ENCODE measurements at places on chromosomes 5 and 9.

GRCh38 chr9:127021664-127022363 lies 100.6 kb downstream of the ANGPTL2 start:
- DNase-seq = no peak

DNA sequence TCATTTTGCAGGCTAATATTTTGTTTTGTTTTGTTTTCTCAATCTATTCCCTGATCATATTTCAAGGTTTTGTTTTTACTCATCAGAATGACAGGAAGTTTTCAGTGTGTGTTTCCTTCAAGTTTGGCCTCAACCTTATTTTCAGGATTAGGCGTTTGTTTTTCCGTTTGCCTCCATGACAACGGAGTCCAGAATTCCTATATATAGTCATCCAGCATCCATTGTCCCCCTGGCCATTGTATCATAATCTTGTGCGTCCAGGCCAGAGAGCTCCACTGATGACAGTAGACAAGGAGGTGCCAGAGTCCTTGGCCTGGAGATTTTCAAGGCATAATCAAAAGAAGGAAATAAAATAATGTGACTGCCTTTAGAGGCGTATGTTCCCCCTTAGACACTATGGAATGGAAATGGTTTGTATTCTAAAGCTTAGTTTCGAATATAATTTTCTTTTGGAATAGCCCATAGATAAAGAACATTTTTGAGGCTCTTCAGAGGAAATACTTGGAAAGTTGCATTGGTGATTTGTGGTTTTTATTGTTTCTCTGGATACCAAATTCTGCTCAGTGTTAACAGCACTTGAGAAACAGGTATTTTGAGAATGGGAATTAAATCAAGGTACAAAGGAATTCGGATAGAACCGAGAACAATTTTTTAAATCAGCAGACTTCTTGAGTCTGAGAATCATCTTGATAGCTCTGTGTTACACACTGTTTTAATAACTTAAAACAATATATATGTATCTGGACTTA lies 99.8 kb downstream of the ZNF462 start:
- no peak for DNase-seq

DNA sequence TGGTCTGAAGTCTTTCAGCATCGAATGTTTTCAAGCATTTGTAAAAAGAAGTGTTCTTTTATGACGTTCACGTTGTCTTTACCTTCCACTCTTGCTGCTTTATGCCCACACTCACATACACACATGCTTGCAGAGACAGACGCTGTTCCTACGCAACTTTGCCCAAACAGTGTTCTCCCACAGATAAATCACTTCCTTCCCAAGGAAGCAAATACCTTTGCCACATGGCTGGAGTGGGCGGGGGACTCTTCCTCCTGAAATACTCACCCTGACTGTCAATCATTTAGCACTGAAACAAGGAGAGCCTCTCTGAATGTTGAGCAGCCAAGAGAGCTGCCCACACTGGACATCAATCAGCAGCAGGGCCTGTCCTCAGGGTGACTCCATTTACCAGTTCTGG lies 22.4 kb upstream of the ASTN2 start:
- DNase-seq = no peak

DNA sequence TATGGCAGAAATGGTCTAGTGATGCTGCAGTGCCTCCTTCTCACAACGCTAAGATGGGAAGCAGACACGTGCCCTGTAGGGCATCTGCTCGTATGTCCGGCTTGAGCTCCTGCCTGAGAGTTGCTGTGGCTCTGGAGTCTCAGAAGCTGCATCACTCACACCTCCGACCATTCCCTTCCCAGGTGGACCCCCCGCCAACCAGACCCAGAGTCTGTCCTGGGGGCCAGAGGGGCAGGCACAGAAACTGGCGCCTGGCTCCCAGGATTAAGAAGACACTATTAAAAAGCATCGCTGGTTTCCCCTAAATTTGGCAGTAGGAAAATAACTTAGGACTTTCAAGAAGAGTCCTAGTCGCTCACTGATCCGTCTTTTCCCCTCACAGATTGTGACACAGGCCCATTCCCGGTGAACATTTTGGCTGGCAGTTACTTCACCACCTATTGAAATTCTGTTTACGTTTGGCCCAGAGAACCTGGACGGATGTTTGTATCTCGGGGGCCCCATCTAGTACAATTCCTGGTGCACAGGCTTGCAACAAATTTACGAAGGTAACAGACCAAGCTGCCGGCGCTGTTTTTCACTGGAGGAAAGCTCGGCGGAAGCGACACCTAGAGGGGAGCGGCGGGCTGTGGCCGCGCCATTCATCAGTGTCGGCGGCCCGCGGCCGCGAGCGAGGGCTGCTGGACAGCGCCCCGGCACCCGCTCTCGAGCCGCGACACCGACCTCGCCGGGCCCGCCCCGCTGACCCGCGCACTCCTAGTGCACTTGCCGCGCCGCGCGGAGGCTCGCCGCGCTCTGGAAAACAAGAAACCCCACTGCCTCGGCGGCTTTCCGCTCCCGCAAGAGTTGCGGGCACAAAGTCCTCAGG lies 1.6 kb downstream of the FSTL4 start:
- peak; percentile 67 for DNase-seq

GRCh38 chr5:170628028-170628427 lies 124.2 kb downstream of the KCNIP1 start:
- DNase-seq = no peak

DNA sequence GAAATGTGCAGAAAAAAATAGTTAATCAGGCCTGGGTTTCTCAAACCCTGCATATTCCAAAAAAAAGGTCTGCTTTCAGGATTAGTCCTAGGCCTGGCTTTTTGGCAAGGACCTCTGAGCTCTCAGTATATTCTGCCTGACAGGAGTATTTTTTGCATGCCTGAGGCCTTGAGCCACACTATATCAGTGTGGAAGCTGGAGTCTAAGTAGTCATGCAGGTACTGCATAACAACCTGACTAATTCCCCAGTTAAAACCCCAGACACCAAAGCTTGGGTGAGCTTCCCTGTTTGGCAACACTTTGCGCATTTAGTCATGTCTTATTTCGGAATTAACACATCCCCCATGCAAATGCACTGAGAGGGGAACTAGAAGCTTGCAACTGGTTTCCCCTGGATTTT lies 359.5 kb downstream of the CETN3 start:
- DNase-seq = no peak

GRCh38 chr5:75526070-75526469 lies 14.4 kb downstream of the POLK start:
- no peak for DNase-seq

DNA sequence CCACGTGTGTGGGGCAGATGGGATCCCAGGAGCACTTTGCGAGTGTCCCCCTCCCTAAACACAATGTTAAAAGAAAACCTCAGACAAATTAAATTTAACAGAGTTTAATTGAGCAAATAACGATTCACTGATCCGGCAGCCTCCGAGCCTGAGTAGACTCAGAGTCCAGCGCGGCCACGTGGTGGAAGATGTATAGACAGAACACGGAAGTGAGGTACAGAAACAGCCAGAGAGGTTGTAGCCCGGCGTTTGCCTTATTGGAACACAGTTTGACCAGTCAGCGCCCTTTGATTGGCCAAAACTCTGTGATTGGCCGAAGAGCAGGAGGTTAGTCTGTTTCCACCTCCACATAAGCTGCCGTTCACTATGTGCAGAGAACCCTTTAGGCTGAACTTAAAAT lies 363.0 kb upstream of the IRX2 start:
- no peak for DNase-seq

All from stimulated activated CD4-positive, alpha-beta T cell treated with anti-CD3 and anti-CD28 coated beads, Interleukin-15, amount 100 ng/mL, for 24 hours (primary cell).